ENCODE measurements at places on chromosomes 5 and 9.

DNA sequence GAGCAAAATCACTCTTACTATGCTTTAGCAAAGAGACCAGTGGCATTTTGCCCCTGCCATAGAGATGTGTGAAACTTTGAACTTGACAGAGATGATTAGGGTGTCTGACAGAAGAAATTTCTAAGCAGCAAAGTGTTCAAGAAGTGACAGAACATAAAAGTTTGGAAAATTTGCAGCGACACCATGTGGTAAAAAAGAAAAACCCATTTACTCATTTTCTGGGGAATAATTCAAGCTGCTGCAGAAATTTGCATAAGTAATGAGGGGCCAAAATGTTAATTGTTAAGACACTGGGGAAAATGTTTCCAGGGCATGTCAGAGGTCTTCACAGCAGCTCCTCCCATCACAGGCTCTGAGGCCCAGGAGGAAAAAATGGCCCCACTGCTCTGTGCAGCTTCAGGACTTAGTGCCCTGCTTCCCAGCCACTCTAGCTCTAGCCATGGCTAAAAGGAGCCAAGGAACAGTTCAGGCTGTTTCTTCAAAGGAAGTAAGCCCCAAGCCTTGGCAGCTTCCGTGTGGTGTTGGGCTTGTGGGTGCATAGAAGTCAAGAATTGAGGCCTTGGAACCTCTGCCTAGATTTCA lies 6.1 kb upstream of the AP3B1 start:
- DNase-seq: no peak

- DNase-seq: no peak
Measured at GRCh38 chr9:118568704-118569103, 800.5 kb downstream of the BRINP1 start.

DNA sequence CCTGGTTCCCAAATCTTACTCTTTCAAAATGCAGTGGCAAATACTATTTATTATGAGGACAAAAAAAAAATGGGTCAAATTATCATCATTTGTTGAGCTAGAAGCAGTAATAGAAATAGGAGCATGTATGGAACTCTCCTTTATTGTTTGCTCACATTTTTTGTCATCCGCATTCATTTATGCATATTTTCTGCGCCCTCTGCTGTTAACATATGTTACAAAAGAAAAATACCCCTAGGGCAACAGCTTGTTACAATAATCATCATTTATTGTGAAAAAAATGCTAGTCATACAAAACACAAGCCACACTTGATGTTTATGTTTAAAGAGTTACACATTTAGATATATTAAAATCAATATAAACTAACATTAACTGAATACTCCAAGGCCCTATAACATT lies 328.2 kb downstream of the TUSC1 start:
- DNase-seq: no peak

DNA sequence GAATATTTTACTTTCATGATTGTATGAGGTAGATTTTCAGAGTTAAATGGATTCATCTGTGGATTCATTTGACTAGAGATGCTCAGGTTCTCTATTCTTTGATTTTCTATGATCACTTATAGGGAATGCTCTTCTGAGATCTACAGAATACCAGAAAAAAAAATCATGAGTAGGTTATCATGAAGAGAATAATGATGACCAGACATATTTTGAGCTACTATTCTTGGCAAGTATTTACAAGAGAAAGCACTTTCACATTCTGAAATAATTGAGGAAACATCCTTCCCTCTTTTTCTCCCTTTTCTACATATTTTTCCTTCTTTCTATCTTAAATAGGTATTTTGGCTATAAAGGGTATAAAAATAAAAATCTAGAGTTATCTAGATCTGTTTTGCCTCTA lies 543.0 kb upstream of the TUSC1 start:
- DNase-seq: no peak

DNA sequence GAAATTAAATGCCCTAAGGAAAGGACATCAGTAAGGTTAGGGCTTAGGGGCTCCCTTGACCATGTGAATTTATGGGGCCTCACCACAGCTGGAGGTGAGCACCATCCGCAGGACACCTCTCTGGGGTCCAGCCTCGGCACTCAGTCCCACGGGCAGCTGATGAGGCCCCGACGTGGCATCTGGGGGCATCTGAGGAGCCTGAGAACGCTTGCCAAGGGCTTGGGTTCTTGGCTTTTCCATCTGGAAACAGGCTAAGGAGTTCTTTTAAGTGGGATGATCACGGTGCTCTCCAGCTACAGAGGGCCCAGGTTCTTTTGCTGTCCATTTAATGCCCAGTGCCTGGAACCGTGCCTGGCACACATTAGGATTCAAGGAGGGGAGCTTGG lies 3.6 kb downstream of the NKX2-5 start:
- no peak for DNase-seq

DNA sequence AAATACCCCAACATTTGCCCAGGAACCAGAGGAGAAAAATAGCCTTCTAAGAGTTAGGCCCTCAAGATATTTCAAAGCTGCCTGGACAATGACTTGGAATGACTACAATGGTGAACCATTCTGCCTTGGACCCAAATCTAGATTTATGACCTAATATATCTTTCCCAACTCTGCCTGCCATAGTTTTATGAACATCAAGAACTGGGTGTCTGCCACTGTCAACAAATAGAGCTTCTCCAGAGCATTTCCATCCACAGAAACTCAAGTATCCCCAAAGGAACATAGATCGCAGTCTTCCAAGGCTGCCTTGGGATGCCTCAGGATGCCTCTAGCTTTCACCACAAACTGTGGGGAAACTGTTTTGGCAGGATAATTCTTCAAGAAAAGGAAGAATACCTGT lies 48.2 kb upstream of the NFIB start:
- DNase-seq: no peak

- DNase-seq: no peak
Measured at GRCh38 chr5:178441486-178442270, 148.5 kb downstream of the COL23A1 start.

- DNase-seq: no peak
Measured at GRCh38 chr5:81852291-81853029, 101.6 kb upstream of the SSBP2 start.

DNA sequence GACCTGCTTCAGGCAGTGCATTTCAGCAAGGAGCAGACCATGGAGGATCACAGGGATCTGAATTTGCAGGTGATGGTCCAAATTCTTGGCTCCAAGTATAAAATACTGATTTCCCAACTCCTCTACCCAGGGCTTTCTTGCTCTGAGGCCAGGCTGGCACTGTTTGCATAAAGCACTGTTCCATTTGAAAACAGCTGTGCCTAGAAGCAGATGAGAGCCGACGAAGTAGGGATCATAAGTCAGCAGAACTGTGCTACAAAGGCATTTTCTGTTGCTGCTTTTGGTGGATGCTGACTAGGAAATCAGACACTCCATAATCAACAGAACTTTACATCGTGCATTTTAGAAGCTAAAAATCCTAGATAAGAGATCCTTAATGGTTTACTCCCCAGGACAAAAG lies 126.4 kb downstream of the MAT2B start:
- no peak for DNase-seq

DNA sequence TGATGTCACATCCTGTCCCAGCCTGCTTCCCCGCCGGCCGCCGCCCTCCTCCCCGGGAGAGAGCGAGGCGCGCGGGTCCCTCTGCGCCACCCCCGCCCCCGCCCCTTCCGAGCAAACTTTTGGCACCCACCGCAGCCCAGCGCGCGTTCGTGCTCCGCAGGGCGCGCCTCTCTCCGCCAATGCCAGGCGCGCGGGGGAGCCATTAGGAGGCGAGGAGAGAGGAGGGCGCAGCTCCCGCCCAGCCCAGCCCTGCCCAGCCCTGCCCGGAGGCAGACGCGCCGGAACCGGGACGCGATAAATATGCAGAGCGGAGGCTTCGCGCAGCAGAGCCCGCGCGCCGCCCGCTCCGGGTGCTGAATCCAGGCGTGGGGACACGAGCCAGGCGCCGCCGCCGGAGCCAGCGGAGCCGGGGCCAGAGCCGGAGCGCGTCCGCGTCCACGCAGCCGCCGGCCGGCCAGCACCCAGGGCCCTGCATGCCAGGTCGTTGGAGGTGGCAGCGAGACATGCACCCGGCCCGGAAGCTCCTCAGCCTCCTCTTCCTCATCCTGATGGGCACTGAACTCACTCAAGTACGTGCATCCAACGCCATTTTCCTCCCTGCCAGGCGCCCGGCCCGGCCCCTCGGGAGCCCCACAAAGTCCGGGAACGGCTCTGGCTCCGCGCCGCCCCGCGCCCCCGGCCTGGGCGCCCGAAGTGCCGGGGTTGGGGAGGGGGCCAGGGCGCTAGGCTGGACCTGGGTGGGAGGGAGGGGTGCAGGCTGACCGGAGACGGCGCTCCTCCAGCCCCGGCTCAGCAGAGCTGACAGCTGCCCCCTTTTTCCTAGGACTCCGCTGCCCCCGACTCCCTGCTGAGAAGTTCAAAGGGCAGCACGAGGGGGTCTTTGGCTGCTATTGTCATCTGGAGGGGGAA lies 12.0 kb upstream of the OLFM1 start:
- DNase-seq: peak; percentile 32

DNA sequence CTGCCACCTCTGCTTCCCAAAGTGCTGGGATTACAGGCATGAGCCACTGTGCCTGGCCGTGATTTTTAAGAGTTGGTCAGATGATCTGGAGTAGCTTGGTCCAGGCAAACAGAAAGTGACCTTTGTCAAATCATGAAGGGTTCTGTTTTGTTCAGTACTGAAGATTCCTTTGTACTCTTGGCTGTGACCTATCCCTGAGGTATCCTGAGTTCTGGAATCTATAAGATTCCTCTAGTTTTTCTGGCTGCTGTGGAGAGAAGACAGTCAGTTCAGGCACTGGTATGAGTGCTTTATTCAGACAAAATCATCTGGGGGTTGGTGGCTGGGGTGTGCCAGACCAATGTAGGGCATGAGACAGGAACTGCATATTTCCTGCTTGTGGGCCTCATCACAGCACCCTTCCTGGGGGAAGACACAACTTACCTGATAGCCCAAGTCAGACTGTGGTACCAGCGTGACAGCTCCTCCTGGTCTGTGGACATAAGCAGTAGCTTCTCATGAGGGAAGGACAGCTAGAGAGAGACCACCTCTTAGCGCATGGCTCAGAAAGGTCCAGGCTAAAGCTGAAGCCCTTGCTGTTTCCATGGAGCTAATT lies 3.1 kb downstream of the ARHGEF39 start:
- DNase-seq: no peak

DNA sequence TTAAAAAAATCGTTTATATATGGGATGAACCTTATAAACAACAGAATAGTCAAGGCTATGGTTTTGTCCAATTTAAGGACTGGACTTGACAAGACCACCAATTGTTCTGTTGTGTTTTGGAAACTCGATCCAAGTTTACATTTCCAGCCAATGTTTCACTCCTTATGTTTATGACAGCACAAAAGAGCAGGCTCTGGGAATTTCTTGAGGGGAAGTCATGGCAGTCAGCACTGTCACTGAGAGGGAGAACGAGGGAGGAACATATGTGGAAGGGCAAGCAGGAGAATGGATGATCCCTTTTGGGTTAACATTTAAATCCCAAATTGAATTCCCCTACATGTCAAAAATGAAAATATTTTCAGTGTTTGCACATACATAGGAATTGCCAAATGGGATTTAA lies 292.5 kb downstream of the MARCHF11 start:
- no peak for DNase-seq

- DNase-seq: no peak
Measured at GRCh38 chr5:147504011-147504410, 5.9 kb downstream of the DPYSL3 start.

GRCh38 chr5:59615272-59615671 lies 278.3 kb downstream of the PDE4D start:
- peak; percentile 60 for DNase-seq

GRCh38 chr5:63570752-63571151 lies 391.5 kb downstream of the HTR1A start:
- no peak for DNase-seq

DNA sequence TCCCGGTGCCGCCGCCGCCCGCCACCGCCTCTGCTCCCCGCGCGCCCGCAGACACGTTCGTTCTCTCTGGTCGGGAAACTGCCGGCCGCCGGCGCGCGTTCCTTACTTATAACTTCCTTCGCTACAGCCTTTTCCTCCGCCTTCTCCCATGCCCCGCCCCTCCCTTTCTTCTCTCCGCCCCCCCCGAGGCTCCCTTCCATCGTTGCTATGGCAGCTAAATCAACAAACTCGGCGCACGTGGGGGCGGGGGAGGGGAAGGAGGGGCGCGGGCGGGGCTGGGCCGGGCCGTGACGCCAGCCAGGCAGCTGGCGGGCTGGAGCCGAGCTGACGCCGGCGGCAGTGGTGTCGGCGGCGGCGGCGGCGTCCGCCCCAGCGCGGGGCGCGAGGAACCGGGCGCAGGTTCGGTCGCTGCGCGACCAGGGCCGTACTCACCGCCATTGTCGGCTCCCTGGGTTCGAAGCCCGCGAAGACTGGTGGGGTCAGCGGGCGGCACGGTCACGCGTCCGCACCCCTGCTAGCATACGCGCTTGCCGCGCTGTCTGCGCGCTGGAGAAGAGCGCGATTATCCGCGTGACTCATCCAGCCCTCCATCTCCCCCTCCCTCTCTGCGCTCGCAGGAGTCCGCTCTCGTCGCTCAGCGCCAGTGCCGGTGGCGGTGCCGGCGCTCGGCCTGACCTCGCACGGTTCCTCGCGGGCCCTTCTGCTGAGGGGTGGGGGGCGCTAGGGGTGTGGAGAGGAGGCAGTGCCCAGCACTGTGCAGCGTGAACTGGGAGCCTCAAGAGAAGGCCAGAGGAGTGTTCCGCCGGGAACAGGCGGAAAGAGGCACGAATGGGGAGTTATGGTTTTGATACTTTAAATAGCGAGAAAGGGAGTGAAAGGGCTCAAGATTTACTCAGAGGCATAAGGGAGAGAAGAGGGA lies at the start of gene KLF4:
Gene KLF4, minus strand, starts transcription at position 83 of the 919 bp plus-strand sequence. CDS start 597 bp downstream, outside the sequence.
- peak; percentile 99 for DNase-seq

GRCh38 chr9:14209399-14210345 lies 104.3 kb downstream of the NFIB start:
- DNase-seq: no peak

DNA sequence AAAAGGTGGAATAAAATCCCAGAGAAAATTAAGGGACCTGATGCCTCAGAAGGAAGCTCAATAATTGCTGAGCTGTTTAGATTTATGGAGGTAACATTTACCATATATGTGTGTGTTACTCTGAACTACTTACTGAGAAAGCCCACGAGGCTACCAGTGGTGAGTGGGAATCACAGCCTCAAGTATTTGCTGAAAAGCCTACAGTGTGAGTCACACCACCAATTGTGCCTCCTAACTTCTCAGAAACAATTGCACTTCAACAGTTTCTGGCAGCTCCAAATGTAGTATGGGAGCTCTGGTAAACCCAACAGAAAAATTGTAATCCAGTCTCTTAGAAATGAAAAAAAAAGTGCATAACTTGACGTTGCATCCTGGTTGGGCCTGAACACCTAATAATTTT lies 551.6 kb downstream of the PRDM9 start:
- no peak for DNase-seq

- peak; percentile 94 for DNase-seq
Measured at GRCh38 chr9:108761655-108762347, 94.0 kb downstream of the ACTL7B start.

DNA sequence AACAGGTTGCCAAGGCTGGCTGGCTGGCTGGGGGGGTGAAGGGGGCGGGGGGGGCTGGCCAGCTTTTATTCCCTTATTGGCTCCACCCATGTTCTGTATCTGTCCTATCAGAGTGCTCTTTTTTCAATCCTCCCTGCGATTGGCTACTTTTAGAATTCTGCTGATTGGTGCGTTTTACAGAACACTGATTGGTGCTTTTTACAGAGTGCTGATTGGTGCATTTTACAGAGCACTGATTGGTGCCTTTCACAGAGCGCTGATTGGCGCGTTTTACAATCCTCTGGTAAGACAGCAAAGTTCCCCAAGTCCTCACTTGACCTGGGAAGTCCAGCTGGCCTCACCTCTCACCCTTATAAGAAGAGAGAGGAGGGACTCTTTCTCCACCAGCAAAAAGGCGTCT lies 175.9 kb downstream of the ERCC6L2 start:
- DNase-seq: no peak
